Stimulated activated naive CD8-positive, alpha-beta T cell treated with anti-CD3 and anti-CD28 coated beads, Interleukin-15, amount 100 ng/mL, for 72 hours (primary cell): ENCODE measurements at places on chromosomes 13 and 19.

DNA sequence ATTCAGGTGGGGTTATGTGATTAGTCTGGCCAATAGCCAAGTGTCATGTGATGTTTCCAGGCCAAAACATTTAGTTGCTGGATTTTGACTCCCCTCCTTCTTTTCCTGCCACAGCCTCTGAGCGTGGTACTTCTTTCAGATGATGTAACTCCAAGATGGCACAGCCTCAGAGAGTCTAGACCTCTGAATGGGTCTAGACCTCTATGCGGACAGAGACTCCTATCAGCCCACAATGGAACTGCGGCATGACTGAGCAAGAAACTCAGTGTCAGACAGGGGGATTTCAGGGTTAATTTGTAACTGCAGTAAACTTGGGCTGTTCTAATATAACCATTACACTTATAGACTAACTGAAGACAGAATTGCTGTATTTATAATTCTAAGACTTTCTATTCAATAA is 42.6 kb upstream of the ZDHHC20 start:
- DNase-seq: no peak

GRCh38 chr19:6774821-6775707 is 2.6 kb downstream of the VAV1 start:
- no peak for DNase-seq

DNA sequence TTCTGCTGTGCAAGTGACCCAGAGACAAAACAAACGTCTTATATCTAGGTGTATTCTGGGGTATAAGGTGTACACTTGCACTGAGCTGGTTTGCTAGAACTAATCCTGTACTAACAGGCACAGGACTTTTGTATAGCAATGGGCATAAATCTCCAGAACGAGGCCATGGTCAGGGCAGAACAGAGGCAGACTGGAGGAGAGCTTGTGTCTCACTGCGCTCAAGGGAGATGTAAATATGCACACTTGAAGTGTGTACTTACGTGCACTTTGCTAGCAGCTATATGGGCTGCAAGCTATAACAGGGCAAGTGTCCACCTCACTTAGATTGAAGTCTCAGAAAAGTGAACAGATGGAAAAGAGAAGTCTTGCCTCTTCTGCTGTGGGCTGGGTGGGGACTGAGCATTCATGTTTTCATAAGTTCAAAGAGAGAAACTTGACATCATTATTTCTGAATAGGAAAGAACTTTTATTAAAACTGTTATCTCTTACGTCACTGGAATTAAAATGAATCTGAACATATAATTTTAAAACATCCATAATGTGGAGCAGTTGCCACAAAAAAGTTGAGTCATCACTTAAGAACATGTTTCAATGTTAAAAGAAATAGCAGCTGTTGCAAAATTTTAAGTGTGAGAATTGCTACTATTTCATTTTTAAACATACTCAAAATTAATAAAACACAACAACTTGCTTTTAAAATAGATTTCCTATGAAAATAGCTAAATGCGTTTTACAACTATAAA is 888.3 kb downstream of the PCDH9 start:
- DNase-seq: no peak

DNA sequence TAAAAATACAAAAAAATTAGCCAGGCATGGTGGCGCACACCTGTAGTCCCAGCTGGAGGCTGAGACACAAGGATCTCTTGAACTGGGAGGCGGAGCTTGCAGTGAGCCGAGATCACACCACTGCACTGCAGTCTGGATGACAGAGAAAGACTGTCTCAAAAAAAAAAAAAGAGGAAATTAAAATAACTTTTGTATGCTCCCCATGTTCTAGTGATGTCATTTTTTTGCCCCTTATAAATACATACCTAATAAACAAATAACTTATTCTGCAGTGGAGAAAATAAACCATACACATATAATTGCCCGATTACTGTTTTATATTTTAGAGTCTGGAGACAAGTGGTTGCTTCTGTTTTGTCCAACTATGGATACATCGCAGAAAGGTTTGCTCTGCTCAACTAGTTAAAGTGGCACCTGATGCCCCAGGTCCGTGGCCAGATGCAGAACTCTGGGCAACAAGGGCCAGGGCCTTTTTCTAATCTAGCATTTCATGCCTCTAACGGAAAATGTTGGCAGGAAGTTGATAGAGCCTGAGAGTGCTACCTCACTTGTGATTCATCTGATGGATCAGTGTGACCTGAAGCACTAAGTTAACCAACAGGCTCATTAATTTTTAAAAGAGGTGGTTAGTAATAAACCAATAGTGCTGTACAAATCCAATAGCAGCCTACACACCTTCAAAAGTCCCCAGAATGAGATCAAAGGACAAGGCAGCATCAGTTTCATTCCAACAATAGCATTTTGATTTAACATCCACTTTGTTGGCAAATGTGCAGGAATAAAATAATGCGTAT is 18.8 kb downstream of the UBE2L5 start:
- DNase-seq: no peak

DNA sequence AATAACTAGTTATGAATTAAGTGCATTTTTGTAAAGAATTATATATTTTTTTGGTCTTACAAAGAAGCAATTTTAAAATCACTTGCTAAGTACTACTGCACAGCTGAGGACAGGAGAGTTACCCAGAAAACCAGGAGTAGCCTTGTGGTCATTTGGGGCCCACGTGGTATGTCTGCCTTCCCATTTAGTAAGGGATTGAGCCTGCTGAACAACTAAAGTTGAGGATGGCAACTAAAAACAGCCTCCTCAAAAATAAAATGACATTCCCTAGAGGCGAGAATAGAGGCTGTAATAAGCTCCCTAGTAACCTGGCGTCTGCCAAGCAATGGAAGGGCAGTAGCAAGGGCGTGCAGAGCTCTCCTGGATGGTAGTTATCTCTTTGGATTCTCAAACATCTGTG is 36.3 kb downstream of the DOCK9 start:
- DNase-seq: no peak

GRCh38 chr19:19388568-19389555 is 16.6 kb upstream of the GATAD2A start:
- no peak for DNase-seq

GRCh38 chr19:13983213-13983889 is 22.8 kb downstream of the RFX1 start:
- DNase-seq: no peak

- DNase-seq: no peak
Observed at GRCh38 chr13:114019367-114019766, 45.5 kb upstream of the C13orf46 start.
